Left ventricle myocardium inferior (tissue), 1 donor: ENCODE measurements at places on chromosomes 11 and 22. TPM values are rescaled to one million over a fixed set of nuclear protein-coding genes. Genes with fewer than 3 reads are reported as not detected.

- H3K36me3 ChIP-seq: peaks cover 95% of the 10 kb centered on the region
- no peaks in the 10 kb centered on the region for H3K4me1 ChIP-seq
- no peak for DNase-seq
These were observed 36.7 kb downstream of the PAAF1 start for GRCh38 chr11:73913472-73913871.

DNA sequence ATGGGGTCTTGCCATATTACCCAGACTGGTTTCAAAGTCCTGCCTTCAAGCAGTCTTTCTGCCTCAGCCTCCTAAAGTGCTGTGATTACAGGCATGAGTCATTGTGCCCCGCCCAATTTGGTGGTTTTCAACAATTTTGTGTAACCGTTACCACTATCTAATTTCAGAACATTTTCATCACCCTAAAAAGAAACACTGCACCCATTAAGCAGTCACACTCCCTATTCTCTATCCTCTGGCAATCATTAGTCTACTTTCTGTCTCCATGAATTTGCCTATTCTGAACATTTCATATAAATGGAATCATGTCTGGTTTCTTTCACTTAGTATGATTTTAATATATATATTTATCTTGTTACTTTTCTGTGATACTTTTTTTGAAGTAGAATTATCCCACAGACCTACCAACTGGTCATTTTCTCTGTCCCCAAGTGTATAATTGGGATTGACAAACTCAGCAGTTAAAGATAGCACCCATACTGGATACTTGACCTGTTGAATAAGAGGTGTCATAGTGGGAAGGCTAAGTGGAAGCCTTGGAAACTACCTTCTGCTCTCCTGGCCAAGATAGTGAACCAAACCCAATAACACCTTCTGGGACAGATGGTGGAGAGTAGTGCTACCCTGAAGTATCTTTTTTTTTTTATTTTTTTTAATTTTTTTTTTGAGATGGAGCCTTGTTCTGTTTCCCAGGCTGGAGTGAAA lies 64.8 kb downstream of the STIM1 start:
- no peak overlapping the region for H3K4me3 ChIP-seq
- no peaks in the 10 kb centered on the region for H3K36me3 ChIP-seq
- H3K27ac ChIP-seq: no peak overlapping the region
- no peak for DNase-seq
- H3K27me3 ChIP-seq: no peaks in the 10 kb centered on the region
- H3K4me1 ChIP-seq: no peaks in the 10 kb centered on the region

- H3K27ac ChIP-seq: no peak overlapping the region
- no peaks in the 10 kb centered on the region for H3K36me3 ChIP-seq
- DNase-seq: peak; percentile 73
These were observed 536.6 kb downstream of the SOX6 start for GRCh38 chr11:15819679-15820286.

The JHY gene
- 1.8 TPM for total RNA-seq

The PPP2R1B gene
- total RNA-seq: 6.5 TPM
